Activated T-cell treated with anti-CD3 and anti-CD28 coated beads, Interleukin-2, amount 50 U/mL, for 4 hours (primary cell): ENCODE measurements at places on chromosomes 13 and 19.

DNA sequence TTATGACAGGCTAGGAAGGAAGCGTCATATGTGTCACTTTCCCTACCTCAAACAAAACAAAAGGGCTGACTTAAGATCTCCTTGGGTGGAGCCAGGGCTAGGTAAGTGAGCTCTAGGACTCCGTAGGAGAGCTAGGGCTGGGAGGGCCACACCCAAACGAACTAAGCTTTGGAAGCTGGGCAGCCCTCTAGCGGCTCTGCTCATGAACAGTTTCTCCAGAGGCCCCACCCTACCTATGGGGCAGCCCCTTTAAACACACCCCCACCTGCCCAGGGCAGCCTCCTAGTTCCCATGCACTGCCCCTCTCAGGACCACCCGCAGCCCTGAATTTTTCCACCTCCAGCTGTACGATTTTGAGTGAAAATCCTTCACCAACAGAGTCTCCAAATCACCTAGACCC lies 3.5 kb downstream of the PEG3 start:
- DNase-seq = no peak

- DNase-seq = no peak
These were observed 407 bp downstream of the RAB3A start for GRCh38 chr19:18203408-18203862.

- DNase-seq = no peak
These were observed 824.7 kb upstream of the SLITRK5 start for GRCh38 chr13:86846501-86846900.

GRCh38 chr13:33610438-33611120 lies 207.4 kb upstream of the RFC3 start:
- peak; percentile 35 for DNase-seq

GRCh38 chr13:83086948-83087347 lies 795.3 kb downstream of the SLITRK1 start:
- DNase-seq = no peak

- DNase-seq = no peak
These were observed 711.5 kb downstream of the PCDH17 start for GRCh38 chr13:58343076-58343475.
